CD4-positive, alpha-beta T cell treated with Interleukin-21 for 1 hour (primary cell): ENCODE measurements at places on chromosomes 4 and X.

DNA sequence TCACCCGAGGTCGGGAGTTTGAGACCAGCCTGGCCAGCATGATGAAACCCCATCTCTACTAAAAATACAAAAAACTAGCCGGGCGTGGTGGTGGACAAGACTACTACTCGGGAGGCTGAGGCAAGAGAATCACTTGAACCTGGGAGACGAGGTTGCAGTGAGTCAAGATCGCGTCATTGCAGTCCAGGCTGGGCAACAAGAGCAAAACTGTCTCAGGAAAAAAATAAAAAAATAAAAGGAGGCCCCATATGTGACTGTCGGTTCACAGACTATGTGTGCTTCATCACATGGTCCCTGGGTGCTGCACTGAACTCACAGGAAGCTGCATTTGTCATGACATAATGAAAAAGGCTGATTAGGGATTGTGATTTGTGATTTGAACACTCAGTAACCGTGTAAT is 6.4 kb downstream of the TRIML1 start:
- no peak for DNase-seq

DNA sequence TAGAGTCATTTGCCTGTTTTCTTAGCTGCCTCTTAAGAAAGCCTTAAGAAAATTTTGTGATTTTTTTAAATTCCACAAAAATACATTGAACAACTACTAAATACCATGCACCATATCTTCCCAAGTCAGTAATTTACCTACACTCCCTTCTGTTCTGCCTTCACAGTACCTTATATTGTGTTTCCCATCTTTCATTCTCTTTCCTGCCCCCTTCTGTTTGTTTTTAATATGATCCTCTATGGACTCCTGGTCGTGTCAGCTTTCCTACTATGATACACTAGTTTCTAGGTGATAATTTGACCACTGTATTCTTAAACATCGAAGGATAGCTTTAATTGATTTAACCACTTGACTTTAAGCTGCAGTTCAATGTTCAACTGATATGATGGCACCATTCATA is 297.7 kb upstream of the HAND2 start:
- no peak for DNase-seq

GRCh38 chrX:103215425-103215991 is 600 bp downstream of the BEX4 start:
- DNase-seq, result peak; percentile 57

GRCh38 chr4:149961876-149962597 is 116.2 kb upstream of the DCLK2 start:
- DNase-seq, result no peak

DNA sequence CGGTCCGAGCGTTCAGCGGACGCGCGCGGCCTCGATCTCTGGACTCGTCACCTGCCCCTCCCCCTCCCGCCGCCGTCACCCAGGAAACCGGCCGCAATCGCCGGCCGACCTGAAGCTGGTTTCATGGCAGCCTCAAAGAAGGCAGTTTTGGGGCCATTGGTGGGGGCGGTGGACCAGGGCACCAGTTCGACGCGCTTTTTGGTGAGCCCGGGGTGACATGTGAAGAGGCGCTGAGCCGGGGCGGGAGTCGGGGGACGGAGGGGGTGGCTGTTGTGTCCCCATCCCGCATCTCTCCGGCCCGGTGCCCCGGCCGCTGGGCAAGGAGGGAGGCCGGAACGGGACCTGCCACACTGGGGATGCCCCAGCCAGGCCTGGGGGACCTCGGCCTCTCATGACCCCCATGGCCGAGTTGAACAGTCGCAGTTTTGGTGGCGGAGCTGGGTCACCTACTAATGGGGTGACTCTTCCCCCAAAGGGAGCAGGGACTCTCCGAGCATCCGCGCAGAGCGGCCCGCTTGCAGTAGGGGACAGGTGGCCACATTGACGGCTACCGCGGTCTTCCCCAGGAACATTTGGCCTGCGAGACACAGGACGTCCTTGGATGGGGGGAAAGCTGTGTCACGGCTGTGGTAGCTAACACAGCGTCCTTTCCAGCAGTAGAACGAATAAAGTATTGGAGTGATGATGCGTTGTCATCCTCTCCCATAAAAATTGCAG is at the start of gene GK:
Gene GK (plus strand): TSS at position 9 of the 717 bp plus-strand sequence. CDS start 115 bp downstream, at position 124.
- DNase-seq, result peak; percentile 16

DNA sequence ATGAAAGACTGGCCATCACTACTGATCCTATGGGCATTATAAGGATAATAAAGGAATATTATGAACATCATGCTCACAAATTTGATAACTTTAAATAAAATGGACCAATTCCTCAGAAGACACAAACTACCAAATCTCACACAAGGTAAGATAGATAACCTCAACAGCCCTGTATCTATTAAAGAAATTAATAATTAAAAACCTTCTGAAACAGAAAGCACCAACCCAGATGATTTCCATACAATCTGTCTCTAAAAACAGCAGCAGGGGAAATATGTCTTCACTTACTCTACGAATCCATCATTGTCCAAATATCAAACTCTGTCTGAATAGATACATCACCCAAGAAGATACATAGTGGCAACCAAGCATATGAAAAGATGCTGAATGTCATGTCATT is 55.2 kb downstream of the LCORL start:
- no peak for DNase-seq

DNA sequence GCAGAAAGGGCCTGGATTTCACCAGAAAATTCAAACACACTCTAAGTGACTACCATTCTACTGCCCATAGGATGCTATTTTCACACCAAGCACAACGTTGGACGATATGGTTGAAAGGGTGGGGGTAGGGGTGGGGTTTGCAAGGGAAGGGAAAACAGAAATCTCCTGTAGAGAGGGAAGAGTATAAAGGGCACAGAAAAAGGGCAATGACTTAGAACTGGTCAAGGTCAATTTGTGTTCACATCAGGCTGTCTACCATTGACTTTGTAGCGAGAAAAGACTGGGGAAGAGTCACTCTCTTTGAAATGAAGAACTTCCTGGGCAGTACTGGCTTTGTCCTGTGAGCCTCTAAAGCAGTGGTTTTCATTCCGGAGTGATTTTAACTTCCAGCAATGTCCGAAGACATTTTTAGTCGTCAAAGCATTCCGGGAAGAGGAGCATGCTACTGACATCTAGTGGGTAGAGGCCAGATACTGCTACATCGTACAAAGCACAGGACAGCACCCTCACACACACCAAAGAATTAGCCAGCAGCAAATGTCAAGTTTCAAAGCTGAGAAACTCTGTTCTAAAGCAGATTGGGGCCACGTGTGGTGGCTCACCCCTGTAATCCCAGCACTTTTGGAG is 48.4 kb upstream of the SLC7A3 start:
- DNase-seq, result no peak

- DNase-seq, result no peak
These were observed 1508.1 kb downstream of the TECRL start for GRCh38 chr4:62901101-62901500.

- DNase-seq, result no peak
These were observed 60.2 kb upstream of the CBR4 start for GRCh38 chr4:169070071-169070894.

DNA sequence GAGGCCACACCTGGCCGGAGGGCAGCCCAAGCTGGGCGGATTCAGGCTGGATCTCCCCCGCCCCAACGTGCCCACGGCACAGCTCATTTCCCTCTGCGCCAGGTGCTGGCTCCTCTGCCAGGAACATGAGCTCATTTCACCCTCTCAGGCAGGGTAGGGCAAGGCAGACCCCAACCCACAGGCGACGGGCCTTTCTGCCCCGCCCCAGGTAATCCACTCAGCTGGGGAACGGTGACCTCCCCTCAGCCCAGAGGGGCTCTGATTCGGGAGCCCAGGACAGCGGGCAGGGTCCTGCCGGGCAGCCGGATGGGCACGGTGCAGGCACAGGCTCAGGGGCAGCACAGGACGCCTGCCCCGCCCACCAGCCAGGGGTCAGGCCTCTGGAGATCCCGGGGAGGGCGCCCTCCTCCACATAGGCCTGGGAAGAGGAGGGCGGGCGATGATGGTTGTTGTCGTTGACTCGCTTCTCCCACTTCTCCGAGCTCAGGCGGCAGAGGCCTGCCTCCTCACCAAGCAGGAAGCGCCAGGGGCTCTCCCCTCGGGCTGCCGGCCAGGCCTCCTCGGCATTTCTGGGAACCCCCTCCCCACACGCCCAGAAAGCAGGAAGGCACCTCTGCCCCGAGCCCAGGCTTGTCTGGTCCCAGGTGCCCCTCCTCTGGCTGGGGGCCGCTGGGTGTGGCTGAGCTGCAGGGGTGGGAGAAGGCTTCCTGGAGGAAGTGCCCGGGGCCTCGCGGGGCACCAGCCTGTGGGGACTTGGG is 31.1 kb downstream of the TACC3 start:
- DNase-seq, result peak; percentile 23

DNA sequence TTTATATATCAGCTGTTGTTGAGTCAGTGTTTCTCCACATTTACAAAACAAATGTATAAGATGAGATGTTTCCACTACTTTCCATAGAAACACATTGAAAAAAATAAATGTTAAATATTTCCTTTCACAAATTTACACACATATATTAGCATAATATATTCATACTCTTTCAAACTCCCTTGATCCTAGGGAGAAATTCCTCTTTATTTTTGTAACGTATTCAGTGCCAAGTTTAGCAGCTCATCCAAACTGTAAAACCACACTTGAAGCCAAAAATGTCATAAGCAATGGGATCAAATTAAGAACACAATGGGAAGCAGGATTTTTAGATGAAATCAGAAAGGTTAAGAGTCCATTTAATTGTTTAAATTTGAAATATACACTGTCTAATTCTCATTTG is 381.1 kb upstream of the MAD2L1 start:
- DNase-seq, result no peak

DNA sequence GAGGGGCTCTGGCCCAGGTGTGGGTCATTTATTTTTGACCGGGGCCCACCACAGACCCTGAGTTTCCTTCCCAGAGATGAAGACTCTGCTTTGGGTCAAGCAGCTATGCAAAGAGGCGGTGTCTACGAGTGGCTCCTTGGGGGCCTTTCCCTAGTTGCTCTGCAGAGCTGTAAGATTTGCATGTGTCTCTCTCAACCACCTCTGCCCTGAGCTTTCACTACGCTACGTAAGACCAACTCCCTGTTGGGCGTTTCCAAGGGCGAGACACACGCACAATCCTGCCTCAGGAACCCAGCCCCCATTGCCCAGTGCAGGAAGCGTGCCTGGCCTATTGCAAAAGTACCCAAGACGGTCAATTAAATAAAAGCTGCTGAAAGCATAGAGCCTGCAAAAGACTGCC is 10.0 kb upstream of the ANOS1 start:
- no peak for DNase-seq

DNA sequence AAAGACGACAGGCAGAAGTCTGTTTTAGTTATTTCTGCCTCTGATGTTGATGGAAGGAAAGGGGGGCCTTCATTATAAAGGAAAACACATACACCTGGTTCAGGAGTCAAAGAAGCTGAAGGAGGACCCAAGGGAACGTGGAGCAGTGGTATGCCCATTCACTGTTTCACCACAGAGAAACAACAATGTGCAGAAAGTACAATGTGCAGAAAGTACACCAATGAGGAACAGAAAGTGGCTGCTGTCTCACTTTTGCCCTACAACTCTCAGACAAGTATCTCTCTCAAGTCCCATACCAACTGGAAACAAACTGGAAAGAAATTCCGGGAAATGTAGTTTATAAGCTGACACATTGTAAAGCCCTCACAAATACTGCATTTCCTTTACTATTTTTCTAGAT is 564.5 kb downstream of the TRAM1L1 start:
- DNase-seq, result no peak

DNA sequence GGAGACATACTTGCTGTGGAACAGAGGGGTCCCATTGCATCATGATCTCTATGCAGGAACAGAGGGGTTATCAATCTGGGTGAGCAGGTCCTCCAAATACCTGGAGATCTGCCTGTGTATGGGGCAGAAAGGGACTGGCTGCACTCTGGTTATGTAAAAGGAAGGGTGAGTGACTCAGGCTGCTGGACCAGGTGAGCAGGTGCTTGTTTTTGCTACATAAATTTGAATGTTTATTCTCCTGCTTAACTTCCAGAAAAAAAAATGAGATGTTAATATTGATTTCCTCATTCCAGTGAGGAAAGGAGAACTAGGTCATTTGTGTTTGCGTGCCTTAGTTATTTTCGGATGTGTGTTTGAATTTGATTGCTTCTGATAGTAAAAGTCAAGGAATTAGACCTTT is 225.8 kb upstream of the TRAM1L1 start:
- DNase-seq, result no peak

- no peak for DNase-seq
These were observed 49.4 kb upstream of the RELL1 start for GRCh38 chr4:37735578-37735977.

GRCh38 chrX:19904778-19905367 is 17.5 kb upstream of the SH3KBP1 start:
- DNase-seq, result peak; percentile 57

GRCh38 chrX:8755116-8755515 is 23.2 kb upstream of the ANOS1 start:
- DNase-seq, result no peak

DNA sequence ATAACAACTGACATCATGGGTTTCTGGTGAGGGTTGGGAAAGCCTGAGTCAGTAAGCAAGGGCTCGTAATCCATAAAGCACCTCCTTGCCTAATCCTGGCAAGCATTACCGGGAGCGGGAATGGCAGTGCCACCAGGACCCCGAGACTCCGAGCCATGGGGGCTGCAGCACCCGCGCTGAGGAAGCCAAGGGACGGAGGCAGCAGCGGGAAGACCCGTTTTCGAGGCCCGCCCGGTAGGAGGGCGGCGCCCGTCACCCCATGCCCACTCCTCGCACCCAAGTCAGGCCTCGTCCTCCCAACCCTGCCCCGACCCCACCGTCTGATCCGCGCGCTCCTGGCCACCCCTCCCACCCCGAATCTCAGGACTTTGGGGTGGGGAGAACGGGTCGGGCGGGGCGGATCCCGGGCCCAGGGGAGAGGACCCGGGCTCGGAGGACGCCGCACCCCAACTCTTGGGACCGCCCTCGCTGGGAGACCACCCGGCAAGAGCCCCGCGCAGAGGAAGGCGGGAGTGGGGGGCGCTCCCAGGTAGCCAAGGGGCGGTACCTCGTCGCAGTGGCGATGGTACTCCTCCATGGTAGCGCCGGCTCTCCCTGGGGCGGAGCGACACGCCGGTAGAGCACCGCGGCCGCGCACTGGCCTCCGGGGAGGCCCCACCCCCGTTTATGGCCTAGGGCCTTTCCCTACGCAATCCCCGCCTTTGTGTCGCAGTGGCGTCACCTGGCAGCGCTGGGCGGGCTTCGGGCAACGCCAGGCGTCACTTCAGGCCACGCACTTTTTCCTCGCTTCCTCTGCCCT is at the start of gene DYNLT3:
Gene DYNLT3 (minus strand): TSS at position 638 of the 799 bp plus-strand sequence. CDS start 61 bp downstream, at position 577.
- peak; percentile 86 for DNase-seq

DNA sequence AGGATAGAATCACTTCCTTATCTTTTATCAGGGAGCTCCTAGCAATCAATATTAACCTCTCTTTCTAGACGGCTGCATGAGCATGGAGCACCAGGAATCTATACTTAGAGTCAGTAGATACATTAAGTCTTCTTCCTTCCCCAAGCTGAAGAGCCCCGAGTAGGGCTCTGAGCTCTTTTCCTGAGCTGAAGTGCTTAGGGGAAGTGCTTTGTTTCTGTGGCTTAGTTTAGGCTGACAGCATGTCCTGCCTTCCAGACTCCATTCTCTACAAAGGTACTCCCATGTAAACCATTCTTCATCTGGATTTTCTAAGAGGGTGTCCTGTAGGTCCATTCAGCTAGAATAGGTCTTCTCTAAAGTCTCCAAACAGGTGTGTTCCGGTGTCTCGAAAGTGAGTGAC is 127.5 kb upstream of the AFF2 start:
- no peak for DNase-seq
